ENCODE measurements at places on chromosomes 4 and X. TPM values are rescaled to one million over a fixed set of nuclear protein-coding genes. Genes with fewer than 3 reads are reported as not detected.

GRCh38 chr4:5999356-5999755 lies 18.9 kb downstream of the C4orf50 start:
- no peak for DNase-seq

- no peak for DNase-seq
Observed at GRCh38 chrX:110242371-110242770, 75.5 kb downstream of the AMMECR1 start.

P2RY8 gene
- not detected for total RNA-seq

DNA sequence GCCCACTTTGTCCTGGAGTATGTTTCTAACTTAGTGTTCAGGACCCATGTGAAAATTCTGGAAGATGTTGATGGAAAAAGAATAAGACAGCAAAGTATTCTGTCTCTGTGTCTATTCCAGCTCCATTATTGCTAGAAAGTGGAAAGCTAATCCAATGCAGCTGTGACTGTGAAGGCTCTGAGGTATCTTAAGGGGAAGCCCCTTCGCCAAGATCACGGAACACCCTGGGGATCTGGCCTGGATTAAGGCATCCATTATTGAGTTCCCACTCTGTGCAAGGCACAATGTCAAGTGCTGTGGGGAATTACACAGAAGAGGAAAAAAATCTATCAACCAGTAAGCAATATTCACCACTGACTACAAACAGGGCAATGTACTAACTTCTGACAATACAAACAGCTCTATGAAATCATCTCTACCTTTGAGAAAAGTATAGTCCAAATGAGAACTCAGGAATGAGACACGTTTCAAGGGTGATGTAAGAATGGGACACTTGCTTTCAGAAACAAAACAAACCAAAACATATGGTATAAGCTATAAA lies 222.1 kb downstream of the LDB2 start:
- no peak for DNase-seq

GPRASP3 gene
- total RNA-seq, result 18.2 TPM

- no peak for DNase-seq
Observed at GRCh38 chr4:40553995-40554394, 75.7 kb downstream of the RBM47 start.

DNA sequence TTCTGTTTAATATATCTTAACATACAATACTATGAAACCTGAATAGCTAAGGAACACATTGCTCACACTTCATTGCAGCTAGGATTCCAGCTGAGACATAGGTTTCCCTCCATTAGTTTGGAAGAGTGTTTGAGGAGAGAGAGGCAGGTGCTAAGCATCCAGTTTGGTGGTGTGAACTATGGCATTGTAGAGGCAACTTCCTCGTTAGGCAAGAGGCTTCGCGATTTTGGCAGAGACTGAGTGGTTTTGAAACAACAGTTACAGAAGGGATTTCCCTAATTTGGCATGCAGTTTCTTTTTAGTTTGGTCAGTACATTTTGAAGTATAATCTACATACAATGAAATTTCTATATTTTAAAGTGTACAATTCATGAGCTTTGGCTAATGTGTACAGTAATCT lies 117.1 kb upstream of the BMP3 start:
- DNase-seq, result no peak

SHISA3 gene
- total RNA-seq, result 6.6 TPM

DNA sequence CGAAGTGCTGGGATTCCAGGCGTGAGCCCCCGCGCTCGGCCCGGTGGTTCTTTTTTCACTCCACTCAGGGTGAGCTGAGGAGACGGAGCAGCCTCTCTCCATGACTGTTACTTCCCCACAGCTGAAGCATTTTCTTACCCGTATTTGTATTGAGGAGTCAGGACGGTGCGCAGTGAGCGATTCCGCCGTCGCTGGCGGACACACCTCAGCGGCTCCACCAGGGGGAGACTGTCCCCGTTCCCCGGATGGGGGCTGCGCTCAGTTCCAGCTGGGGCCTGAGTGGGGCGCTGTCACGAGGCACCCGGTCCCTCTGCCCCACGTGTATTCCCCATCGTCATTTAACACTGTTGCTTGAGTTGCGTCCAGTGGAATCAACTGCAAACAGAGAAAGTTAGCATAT lies 844.0 kb upstream of the FRG1 start:
- DNase-seq, result peak; percentile 71

CSAG1 gene
- not detected for total RNA-seq

DNA sequence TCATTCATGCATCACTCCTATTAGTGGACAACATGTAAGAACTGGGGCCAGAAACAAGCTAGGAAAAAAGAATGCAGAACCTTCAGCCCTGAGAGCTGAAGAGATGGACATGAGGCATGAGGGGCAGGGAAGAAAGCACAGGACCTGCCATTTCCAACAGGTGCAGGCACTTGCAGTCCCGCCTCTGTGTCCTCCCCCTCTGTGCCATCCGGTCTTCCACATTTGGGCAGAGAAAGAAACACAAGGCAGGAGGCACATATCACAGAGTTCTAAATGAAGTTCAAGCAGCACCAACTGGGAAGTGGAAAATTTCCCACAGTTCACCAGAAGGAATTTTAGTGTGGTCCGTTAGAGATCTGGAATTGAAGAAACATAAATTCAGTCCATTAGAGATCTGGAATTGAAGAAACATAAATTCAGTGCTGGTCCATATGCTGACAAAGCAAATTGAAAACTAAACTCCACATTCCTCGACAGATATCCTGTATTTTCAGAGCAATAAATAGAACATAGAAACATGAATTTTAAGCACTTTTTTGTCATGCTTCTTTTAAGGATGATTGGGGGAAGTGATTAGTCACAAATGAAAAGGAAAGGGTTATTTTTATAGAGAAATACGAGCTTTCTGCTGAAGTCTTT lies 57.2 kb upstream of the DAPP1 start:
- DNase-seq, result peak; percentile 5

GRCh38 chrX:136170139-136170800 lies 22.9 kb downstream of the FHL1 start:
- no peak for DNase-seq

GRCh38 chr4:22869235-22869634 lies 176.5 kb downstream of the GBA3 start:
- peak; percentile 64 for DNase-seq

PRPS2 gene
- total RNA-seq, result 46.4 TPM

DNA sequence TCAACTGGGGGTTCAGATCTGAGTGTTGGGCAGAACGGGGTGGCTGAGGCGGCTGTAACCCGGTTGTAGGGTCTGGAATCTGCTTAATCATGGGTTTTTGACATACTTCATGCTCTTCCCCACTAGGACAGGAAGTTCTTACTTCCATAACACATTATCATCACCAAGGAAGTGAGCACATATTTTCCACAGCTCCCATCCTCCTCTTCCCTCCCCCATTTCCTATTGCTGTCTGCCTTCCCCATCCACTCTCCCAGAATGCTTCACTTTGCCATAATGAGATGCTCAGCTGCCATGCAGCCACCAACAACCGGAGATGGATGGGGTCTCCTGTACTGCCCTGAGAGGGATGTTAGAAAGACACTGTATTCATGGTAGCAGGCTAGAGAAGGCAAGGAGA lies 6.4 kb upstream of the DCUN1D4 start:
- no peak for DNase-seq

DNA sequence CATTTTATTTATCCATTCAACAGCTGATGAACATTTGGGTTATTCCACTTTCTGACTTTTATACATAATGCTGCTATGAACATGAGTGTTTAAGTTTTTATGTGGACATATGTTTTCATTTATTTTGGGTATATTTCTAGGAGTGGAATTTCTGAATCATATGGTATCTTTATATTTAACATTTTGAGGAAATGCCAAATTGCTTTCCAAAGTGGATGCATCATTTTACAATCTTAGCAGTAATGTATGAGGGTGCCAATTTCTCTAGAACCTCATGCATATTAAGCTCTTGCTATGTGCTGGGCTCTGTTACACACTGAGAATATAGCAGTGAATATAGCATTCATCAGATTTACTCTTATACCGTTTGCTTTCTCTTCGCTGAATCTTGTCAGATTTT lies 983.7 kb downstream of the STIM2 start:
- no peak for DNase-seq

GRCh38 chr4:147735413-147736301 lies 3.8 kb downstream of the ARHGAP10 start:
- no peak for DNase-seq

SMR3A gene
- total RNA-seq, result not detected

- no peak for DNase-seq
Observed at GRCh38 chr4:8088966-8089491, 69.6 kb downstream of the ABLIM2 start.

GRCh38 chr4:118087366-118087765 lies 53.1 kb downstream of the NDST3 start:
- DNase-seq, result no peak

DNA sequence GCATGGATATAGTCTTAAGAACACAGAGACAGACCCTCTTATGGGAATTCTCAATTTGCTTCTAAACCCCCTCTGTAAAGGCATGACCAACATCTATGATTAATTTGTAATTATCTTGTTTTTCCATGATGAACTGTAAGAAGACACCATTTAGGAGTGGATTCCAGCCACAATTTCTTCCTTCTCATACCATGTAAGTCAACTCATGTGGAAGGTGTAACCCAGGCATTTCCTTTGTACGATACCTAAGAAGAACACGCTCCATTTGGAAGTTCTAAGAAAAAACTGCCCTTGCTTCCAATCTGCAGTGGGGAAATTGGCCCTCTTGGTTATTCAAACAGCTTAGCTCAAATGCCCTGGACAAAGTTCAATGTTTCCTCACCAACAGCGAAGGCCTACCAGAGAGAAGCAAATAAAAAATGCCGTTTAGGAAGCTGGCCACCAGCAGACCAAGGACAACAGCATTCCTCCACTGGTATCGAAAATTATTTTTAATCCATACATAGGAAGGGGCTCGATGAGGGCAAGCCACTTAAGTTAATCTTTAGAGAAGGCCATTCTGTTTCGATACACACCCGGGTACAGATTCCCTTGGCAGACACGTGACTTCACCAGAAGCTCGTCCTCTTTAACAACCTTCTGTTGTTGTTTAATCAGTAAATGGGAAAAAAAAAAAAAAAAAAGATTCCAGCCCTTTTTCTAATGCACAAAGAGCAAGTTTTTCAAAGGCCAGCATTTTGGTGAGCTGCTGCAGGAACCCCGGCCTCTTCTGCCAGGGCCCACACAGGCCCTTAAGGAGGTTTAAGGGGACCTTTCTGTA lies 2.6 kb downstream of the DHRSX start:
- DNase-seq, result no peak

DNA sequence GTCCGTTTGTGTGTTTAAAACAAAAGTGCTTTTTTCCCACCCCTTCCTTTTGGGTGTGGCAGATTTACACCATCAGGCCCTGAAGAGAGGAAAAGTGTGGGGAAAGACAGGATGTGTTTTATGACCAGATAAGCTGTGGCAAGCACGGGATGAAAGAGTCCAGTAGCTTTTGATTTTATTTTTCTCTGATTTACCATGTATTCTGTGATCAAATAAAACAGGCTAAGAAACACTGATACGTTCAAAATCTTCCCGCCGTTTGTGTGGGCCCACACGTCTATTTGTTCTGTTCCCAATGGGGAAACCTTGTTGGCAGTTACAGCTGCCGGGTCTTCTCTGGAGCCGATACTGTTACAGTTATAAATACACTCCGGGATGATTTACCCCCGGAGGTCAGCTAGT lies 10.8 kb downstream of the LRP2BP start:
- DNase-seq, result peak; percentile 21

- no peak for DNase-seq
Observed at GRCh38 chrX:39167791-39168190, 366.5 kb downstream of the MID1IP1 start.

DNA sequence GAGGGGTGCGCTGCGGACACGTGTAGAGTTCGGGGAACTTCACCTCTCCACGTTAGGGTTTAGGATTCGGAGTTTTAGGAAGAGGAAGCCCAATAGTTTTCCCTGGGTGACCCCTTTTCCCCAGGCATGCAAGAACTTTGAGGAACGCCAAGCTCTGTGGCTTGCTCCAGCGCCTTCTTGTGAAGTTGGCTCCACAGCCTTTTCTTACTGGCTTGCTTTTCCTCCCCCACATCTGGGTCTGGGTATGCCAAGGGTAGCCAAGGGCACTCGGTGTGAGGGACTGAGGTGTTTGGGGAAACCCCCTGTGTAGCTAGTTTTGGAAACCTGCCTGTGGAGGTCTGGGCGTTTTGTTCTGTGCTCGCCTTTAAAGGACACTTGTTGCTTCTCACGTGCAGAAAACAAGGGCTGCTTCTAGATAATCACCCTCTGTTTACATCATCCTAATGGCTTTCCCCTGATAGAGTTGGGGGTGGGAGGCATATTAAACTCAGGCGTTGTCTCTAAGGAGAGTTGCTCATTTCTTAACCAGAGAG lies 746 bp downstream of the EDNRA start:
- peak; percentile 60 for DNase-seq

DNA sequence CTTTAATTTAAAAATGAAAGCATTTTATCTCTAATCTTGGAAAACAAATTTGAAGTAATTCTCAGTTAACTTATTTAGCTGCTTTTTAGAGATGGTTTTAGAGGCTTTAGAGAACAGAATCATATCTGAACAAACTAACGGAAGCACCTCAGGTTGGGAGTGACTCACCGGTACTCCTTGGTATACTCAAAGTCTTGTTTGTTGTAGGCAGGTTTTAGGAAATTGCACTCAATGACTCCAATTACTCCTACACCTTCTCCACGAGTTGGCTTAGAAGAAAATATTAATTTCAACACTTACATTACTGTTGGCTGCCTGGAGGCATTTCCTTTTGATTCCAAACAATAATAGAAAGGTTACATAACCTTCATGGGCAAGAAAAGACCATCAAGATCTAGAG lies 23.6 kb downstream of the MORC4 start:
- no peak for DNase-seq

GRCh38 chr4:7166981-7167700 lies 25.2 kb upstream of the SORCS2 start:
- no peak for DNase-seq

DNA sequence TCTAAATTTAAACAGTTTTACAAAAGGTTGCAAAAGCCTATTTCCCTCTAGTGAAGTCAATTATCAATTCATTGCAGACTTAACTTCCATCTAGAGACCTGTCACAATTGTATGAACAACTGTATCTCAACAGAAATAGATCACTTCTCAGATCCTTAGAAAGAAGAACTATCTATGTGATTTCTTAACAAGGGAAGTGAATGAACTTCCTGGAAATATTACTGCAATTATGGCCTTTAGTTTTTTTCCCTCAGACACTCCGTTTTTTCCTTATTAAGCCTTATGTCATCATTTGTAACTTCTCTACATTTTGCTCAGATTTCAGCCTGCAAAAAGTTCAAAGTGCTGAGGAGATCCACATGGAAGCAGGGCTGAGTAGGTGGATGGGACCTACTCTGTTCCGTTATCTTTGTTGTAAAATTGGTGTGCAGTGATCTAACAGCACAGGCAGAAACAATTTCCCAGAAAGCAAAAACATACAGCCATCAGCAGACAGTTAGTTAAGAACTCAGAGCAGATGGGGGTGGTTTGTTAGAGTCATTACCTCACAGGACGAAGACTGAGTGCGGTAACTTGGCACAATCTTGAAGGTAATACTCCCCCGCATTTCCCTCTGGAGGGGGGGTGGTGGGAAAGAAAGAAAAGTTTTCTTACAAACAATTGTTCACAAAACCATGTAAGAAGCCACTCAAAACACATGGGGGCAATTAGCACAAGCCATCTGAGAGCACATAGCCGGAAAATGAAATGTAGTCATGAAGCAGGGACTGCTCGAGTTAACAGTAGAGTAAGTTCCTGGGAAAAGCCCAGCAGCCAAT lies 112.3 kb downstream of the NYX start:
- DNase-seq, result no peak

All from GM23338 (cell line).